ENCODE measurements at places on chromosomes 1 and 21.

- DNase-seq, result no peak
These were observed 8.1 kb upstream of the G0S2 start for GRCh38 chr1:209667103-209667502.

- no peak for DNase-seq
These were observed 15.3 kb downstream of the UCK2 start for GRCh38 chr1:165842671-165843129.

DNA sequence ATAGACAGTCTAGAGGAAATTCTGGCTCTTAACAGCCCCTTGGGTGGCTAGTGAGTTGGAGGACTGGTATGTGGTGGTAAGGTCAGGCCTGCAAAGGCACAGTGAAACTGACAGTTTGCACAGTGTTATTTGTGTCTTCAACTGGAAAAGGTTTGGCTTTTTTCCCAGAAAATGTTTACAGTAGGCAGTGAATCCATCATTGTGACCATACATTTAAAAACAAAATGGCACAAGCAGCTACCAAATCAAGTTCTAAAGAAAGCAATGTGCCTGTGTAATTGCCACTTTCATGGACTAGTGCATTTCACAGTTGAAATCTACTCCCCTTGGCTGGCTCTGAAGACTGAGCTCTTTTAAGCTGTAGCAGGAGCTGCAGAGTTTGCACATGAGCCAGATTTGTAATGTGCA lies 24.8 kb downstream of the ATPAF1 start:
- no peak for DNase-seq

GRCh38 chr1:152566681-152567080 lies at the start of gene LCE3E:
TSS of gene LCE3E (minus strand) at chr1:152566780. CDS start at chr1:152566208, 572 bp downstream.
- DNase-seq, result no peak

- no peak for DNase-seq
These were observed 20.4 kb downstream of the PRMT6 start for GRCh38 chr1:107076841-107077240.

DNA sequence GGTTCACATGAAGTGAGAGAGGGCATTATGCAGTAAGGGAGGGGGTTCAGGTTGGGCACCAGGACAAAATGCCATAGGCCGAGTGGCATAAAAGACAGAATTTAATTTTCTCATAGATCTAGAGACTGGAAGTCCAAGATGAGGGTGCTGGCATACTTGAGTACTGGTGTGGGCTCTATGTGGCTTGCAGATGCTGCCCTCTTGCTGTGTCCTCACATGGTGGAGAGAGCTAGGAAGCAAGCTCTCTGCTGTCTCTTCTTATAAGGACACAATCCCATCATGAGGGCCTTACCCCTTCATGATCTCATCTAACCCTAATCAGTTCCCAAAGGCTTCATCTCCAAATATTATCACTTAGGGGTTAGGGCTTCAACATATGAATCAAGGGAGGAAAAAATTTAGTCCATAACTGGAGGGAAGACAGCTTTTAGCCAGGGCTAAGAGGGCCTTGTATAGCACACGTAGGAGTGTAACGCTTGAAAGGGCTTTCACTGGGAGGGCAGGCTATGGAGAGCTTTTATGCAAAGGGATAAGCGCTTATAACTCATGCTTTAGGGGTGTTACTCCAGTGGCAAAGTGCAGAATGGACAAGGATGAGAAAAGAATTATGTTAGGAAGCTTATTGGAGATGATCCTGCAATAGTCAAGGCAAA lies 64.5 kb downstream of the PLPPR5 start:
- no peak for DNase-seq

DNA sequence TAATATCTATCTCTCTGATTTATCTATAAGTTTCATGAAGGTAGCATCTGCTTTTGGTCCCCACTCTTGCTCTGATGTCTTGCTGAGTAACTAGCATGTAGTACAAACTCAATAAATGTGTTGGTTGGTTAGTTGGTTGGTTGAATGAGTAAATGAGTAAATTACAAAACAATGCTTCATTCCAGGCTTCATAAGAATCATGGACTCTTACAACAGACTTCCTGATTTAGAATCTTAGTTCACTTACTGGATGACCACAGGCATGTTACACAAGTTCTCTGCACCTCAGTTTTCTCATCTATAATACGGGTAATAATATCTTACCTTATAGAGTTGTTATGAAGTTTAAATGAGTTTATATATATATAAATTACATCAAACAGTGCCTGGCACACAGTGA lies 98.6 kb downstream of the ZNF281 start:
- DNase-seq, result no peak

DNA sequence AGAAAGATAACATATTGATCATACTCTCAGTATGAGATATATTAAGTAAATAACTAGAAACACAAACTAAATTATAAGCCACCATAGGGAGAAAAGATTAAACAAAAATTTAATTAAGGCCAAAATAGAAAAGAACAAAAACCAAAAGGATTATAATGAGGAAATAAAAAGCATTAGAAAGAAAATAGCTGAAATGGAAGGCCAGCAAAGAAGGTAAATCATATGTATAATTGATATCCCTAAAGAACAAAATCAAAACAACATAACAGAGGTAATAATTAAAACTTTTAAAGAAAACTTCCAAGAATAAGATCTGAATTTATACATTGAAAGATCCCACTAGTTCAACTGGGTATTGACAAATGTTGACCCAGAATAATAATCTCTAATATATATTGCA lies 453.0 kb downstream of the LRRIQ3 start:
- DNase-seq, result no peak

GRCh38 chr1:156259805-156260204 lies 11.9 kb upstream of the PAQR6 start:
- DNase-seq, result peak; percentile 50

DNA sequence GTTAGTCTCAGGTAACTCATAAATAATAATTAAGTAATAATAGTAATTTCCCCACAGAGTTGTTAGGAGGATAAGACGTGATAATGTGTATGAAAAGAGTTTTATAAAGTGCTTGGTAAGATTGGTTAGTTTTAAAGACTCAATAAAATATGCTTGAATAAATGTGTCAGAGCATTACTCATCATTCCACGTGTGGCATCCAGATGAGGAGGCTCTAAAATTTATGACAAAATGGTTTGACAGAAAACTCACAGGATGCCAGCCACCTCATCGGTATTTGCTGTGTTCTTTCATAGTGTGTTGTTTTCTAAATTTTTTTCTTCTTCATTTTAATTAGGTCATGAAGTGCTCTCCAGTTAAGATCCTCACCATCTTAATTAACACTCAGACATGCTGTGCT lies 19.1 kb upstream of the SPAG17 start:
- DNase-seq, result no peak

- DNase-seq, result no peak
These were observed 180.7 kb downstream of the ZC3H11B start for GRCh38 chr1:219432191-219432606.

GRCh38 chr1:30974536-30974935 lies 66.0 kb upstream of the SDC3 start:
- DNase-seq, result no peak

DNA sequence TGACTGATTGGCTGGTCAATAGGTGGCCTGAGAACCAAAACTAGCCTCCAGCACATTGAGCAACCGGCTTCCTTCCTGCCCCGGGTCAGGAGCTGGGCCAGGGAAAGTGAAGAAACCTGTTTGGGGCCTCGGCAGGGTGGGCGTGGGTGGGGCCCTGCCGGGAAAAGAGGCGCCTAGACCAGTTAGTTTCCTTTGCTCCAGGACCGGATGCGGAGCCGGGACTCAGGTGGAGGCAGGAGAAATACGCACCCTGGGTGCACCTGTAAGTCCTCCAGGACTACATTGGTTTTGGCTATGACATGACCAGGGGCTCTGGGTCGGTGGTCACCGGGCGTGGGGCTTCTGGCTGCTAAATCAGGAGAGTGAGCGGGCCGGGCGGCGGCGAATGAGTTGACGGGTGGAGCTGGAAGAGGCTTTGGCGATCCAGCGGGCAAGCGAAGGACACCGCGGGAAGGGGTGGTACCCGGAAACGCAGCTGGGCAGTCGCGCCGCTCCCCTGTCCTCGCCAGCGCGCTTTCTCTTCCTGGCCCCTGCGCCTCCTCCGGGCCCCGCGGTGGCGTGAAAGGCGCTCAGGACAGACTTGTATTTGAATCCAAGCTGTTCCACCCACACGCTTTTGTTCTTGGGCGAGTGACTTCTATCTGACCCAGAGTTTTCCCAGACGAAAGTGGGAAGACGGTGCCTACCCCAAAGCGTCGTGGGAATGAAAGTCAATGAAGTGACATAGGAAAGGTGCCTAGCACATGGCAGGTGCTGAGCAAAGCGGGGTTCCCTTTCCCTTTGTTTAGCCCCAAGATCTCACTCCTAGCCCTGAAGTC lies 30.6 kb upstream of the JUN start:
- peak; percentile 36 for DNase-seq

GRCh38 chr1:53349968-53350852 lies 22.3 kb upstream of the LRP8 start:
- no peak for DNase-seq

- DNase-seq, result no peak
These were observed 36.2 kb downstream of the B3GALNT2 start for GRCh38 chr1:235468004-235468403.

DNA sequence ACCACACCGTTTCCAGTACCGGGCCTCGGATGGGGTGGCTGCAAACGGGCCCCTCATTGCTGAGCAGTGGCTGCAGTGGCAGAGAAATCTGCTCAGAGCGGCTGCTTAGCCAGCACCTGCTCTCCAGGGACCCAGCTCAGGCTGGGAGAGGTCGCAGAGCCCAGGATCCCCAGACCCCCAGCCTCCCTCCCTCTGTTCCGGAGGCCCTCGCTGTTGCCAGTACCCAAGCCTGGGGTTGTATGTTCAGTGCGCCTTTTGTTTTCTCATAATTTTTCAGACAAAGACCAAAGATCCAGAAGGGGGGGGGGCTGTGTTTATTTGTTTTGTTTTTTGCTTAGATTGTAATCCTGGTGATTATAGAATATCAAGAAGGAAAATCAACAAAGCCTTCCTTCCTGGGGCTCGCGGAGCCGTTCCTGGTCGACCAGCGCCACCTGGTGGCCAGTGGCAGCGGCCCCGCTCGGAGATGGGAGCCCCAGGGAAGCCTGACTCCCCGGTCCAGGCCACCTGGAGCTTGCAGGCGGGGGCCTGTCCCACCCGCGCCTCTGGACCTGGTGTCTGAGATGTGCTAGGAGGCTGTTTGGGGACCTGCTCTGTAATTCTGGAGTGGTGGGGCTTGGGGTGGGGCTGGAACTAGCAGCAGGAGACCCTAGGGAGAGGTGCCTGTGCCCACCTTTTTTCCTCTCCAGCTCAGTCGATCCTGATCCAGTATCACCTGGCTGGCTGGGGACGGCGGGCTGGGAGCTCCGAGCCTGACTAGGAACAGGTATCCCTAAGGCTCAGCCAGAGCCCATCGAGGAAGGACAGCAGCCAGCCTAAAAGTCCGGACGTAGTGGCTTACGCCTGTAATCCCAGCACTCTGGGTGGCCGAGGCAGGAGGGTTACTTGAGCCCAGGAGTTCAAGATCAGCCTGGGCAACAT lies 123.9 kb upstream of the VAMP3 start:
- DNase-seq, result peak; percentile 89

GRCh38 chr1:4397196-4397595 lies 257.2 kb upstream of the AJAP1 start:
- DNase-seq, result no peak

DNA sequence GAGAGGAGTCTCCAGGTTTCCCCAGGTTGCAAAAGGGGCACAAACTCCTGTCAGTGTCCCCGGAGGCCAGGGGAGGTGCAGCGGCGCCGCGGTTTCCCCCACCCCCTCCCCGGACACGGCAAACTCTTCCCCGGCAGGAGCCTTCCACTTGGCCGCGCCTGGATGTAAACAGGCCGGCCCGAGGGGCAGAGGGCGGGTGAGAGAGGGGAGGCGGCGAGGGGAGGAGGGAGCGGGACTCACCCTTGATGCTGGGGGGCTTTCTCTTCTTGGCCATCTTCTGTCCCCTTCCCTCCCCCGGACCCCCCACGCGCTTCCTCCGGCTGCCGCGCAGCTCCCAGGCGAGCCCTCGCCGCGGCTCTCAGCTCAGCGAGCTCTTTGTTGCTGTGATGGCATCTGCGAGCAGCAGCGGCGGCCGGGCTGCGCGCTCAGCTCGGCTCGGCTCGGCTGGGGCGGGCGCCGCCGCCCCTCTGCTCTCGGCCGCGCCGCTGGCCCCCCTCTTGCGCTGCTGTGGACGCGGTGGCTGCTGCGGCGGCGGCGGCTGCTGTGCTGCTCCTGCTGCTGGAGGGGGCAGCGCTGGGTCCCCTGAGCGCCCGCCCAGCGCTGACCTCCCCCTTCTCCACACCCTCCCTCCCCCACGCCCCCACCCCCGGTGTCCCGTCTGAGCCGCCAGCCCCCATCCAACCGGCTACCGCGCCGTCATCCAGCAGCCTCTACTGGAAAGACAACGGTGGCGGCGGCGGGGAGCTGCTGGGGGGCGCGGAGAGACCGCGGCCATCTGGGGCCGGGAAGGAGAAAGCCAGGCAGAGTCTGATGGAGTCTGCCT lies 4.9 kb upstream of the SLC44A5 start:
- peak; percentile 72 for DNase-seq

GRCh38 chr1:54926970-54927369 lies 40.0 kb upstream of the DHCR24 start:
- no peak for DNase-seq

DNA sequence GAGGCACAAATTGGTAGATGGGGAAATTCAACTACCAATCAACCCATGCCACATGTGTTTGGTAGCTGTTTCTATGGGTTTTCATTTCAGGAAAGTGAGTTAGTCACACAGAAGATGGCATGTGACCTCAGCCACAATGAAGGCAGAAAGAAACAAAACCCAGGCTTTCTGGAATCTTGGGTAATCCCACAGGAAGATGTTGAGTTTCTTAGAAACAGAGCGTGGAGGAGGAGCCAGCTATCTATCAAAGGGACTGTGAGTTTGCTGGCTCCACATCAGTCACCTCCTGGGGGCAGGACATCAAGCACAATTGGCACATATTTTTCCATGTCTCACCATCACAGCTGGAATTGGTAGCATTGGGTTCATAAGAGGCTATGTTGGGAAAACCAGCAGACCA lies 188.9 kb upstream of the PLXNA2 start:
- DNase-seq, result no peak
